Naive thymus-derived CD4-positive, alpha-beta T cell (primary cell): ENCODE measurements at places on chromosomes 2 and 18. TPM values are rescaled to one million over a fixed set of nuclear protein-coding genes. Genes with fewer than 3 reads are reported as not detected.

CRYGD gene
- polyA plus RNA-seq: not detected

PXDN gene
- 1.3 TPM for polyA plus RNA-seq

DAPL1 gene
- not detected for polyA plus RNA-seq

TNS1 gene
- polyA plus RNA-seq: not detected

SP3 gene
- 108 TPM for polyA plus RNA-seq

LYPD6 gene
- polyA plus RNA-seq: not detected

ASIC4 gene
- polyA plus RNA-seq: not detected

NT5C1B gene
- 0.50 TPM for polyA plus RNA-seq

GRCh38 chr2:174444761-174445160 lies 42.1 kb downstream of the GPR155 start:
- no peak for DNase-seq
- H3K36me3 ChIP-seq: peaks cover 30% of the 10 kb centered on the region
- no peak overlapping the region for H3K4me3 ChIP-seq

DNA sequence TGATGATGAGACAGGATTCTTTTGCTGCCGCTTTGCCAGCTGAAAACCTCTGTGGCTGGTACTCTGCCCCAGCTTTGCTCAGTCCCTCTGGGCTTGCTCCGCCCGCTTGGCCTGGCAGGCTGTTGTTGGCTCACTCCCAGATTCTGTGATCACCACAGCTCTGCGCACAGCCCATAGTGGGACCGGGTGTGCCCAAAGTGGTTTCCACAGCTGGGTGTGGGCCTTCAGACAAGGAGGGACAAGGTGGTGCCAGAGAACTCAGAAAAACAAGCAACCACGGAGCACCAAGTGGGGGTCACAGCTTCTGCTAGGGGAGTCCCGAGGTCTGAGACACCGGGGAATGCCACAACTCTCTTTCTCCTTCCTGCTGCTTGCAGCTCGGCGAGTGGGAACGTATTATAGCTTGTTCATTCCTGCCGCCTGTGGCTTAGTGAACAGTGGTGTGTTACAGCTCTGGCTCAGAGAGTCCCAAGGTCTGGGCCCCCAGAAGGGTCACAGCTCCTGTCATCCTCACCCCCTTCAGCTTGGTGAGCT lies 9.2 kb upstream of the KYNU start:
- DNase-seq: no peak
- no peak overlapping the region for H3K4me3 ChIP-seq
- no peaks in the 10 kb centered on the region for H3K27me3 ChIP-seq

- peak overlapping the region; percentile 74 for H3K27ac ChIP-seq
- peaks cover 4% of the 10 kb centered on the region for H3K4me1 ChIP-seq
- DNase-seq: no peak
- peak overlapping the region; percentile 86 for H3K4me3 ChIP-seq
- no peaks in the 10 kb centered on the region for H3K27me3 ChIP-seq
These were observed 569 bp downstream of the TMX3 start for GRCh38 chr18:68714366-68714711.

GRCh38 chr2:112465382-112465781 lies 16.6 kb upstream of the TTL start:
- H3K27ac ChIP-seq: no peak overlapping the region
- no peak for DNase-seq
- H3K27me3 ChIP-seq: no peaks in the 10 kb centered on the region
- no peaks in the 10 kb centered on the region for H3K4me1 ChIP-seq

DNA sequence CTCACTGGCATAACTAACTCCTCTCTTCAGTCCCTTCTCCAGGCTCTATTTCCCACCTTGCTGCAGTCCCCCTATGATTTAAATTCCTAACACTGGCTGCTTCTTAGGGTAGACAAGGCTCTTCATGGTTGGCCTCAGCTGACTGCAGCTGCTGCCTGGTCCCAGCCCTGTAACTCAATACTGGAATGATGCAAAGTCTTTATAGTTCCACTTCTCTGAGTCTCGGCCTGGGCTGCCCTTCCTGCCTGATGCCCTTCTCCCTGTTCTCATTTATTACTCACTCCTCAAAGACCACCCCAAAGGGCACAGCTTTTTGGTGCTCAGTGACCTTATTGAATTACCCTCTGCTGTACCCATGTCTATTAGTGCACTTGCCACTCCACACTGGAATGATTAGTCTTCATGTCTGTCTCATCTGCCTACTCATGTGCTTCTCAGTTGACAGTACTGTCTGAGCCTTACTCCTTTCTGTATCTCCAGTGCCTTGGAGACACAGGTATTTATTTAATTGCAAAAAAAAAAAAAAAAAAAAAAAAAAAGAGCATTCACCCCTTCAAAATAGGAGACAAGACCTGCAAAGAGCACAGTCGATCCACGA lies 199.4 kb upstream of the REV1 start:
- H3K36me3 ChIP-seq: no peaks in the 10 kb centered on the region
- no peak for DNase-seq
- H3K27me3 ChIP-seq: no peaks in the 10 kb centered on the region
- no peaks in the 10 kb centered on the region for H3K4me1 ChIP-seq

- H3K27me3 ChIP-seq: no peaks in the 10 kb centered on the region
- H3K27ac ChIP-seq: no peak overlapping the region
- H3K36me3 ChIP-seq: peaks cover 6% of the 10 kb centered on the region
- no peaks in the 10 kb centered on the region for H3K4me1 ChIP-seq
- no peak overlapping the region for H3K4me3 ChIP-seq
These were observed 38.4 kb downstream of the EIF4E2 start for GRCh38 chr2:232588680-232589585.

DNA sequence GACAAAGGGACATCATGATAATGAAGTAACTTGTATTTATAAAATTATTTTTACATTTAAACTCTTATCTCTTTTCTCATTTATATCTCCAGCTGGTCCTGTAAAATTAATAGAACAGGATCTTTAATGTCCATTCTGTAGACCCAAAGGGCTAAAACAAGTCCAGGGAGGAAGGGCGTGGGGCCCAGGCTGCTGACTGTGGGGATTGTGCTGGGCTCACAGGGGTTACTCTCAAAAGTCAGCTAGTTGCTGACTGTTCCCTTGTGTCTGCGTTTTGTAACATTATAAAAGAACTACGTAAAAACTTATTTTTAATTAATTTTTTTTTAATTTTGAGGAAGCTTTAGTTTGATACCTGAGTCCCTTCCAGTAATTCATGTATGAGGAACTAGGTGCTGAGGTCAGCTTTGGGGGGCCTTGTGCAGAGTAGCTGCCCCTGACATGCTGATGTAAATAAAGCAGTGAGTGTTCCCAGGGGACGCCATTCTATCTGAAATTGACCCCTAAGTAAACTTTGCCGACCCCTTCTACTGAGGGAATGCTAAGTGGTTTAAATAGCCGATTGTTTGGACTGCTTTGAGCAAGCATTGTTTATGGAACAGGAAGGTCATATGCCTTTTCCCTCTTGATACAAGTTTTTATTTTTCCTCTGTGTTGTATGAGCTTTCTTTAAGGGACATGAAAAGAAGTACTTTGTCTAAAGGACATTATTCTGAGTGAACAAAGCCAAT lies 56.4 kb downstream of the MERTK start:
- no peaks in the 10 kb centered on the region for H3K36me3 ChIP-seq
- no peak overlapping the region for H3K4me3 ChIP-seq
- DNase-seq: no peak
- no peak overlapping the region for H3K27ac ChIP-seq
- H3K4me1 ChIP-seq: no peaks in the 10 kb centered on the region

DNA sequence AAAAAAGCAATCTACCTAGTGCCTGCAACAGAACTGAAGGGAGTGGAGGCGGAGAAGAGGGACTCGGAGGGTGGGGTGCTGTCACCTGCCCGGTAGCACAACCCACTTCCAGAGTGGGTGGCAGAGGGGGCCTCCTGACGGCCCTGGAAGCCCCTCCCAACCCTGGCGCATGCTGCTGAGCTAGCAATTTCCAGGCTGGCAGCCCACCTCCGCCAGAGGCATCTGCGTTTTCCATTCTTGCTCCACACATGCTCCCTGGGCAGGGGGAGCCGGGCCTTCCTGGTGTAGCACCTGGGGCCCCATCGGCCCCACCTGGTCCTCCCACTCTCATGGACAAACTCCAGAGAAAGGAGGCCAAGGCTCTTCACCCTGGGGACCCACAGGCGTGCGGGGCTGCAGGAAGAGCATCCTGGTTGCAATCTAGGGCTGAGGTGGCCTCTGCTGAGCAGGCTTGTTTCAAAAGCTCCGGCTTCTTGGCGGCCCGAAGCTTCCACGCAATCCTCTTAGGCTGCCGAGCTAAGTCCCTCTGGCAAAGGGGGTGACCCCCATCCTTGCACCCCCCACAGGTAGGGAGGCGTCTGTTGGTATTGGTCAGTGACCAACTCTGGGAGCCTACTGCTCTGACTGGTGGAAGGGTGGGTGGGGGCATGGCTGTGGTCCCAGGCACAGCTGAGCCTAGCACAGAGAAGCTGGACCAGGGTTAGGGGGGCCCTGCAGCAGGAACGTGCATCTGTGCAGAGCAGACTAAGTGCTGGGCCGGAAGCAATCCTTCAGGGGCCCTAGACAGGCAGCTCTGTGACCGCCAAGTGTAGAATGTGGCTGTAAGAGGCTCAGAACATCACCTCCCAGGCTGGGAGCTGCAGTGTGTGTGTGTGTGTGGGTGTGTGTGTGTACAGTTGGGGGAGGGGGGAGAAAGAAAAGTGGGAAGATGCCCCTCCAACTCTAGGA lies 2.6 kb downstream of the HS6ST1 start:
- H3K4me3 ChIP-seq: peak overlapping the region; percentile 63
- H3K27me3 ChIP-seq: no peaks in the 10 kb centered on the region
- peaks cover 10% of the 10 kb centered on the region for H3K4me1 ChIP-seq
- no peak overlapping the region for H3K27ac ChIP-seq
- peaks cover 3% of the 10 kb centered on the region for H3K36me3 ChIP-seq
- DNase-seq: no peak

DNA sequence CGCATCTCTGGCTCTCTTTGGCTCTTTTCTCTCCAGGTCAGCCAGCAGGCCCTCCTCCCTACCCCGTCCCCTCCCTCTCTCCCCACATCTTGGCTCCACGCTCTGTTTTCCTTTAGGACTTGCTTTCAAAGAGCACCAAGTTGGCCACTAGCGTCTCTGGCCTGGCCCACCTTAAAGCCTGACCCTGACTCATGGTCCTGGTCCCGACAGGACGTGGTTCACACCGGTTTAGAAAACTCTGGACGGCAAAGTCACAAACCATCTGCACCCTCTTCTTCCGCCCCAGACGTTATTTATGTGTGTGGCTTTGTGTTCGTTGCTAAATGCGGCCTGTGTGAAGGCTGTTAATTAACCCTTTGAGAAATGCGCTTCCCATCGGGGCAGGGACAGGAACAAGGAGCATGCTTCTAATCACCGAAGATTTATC lies 169.0 kb upstream of the HAAO start:
- no peak for DNase-seq
- H3K4me3 ChIP-seq: no peak overlapping the region
- no peaks in the 10 kb centered on the region for H3K4me1 ChIP-seq
- H3K27me3 ChIP-seq: peaks cover 2% of the 10 kb centered on the region
- H3K27ac ChIP-seq: no peak overlapping the region

- no peak overlapping the region for H3K27ac ChIP-seq
- H3K4me1 ChIP-seq: no peaks in the 10 kb centered on the region
- H3K36me3 ChIP-seq: no peaks in the 10 kb centered on the region
- DNase-seq: no peak
- no peaks in the 10 kb centered on the region for H3K27me3 ChIP-seq
These were observed 84.1 kb upstream of the RGPD4 start for GRCh38 chr2:107742460-107743027.

DNA sequence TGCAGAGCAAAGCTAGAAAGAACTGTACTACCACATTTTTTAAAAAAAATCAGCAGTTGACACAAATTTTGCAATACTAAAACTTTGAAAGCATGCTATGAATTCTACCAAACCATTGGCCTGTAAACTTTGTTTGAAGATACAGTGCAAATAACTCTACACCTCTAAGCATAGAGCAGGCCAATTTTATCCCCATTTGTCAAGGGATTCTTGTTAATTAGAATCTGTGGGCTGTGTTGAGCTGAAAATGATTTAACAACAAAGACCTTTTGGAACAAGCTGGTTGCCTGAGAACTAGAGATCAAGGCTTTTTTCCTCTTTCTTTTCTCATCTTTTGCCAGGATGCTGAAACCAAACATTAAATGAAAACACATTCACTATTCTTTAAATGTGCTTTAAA lies 886.0 kb upstream of the CDH2 start:
- H3K4me3 ChIP-seq: no peak overlapping the region
- no peaks in the 10 kb centered on the region for H3K4me1 ChIP-seq
- no peak overlapping the region for H3K27ac ChIP-seq
- no peak for DNase-seq

- no peak overlapping the region for H3K4me3 ChIP-seq
- H3K36me3 ChIP-seq: no peaks in the 10 kb centered on the region
- DNase-seq: no peak
- H3K27me3 ChIP-seq: no peaks in the 10 kb centered on the region
- no peaks in the 10 kb centered on the region for H3K4me1 ChIP-seq
These were observed 25.2 kb upstream of the GPR55 start for GRCh38 chr2:230949966-230950873.

DNA sequence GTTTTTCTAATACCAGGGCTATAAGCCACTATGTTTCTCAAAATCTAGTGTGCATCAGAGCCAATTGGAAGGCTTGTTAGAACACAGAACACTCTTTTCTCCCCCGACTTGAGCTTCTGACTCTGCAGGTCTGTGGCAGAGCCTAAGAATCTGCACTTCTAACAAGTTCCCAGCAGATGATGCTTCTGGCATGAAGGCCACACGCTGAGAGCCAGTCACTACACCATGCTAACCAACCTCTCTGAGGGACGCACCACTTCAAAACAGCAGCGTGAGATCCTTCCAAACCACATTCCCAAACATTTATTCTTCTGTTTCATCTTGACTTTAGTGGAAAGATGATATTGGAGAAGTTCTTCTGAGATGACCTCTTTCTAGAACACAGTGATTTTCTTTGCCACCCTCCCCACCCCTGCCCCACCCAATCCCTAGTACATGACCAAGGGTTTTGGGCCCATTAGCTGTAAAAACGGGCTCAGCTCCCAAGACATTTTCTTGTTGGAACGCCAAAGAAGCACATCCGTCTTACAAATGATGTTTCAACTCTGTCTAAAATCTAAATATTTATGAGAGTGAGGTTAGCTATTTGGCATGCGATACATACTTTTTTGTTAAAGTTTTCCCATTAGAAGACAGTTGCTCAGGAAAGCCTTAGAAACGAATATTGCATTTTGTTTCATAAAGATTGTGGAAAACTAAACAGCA lies 391.9 kb downstream of the TMEM182 start:
- H3K36me3 ChIP-seq: no peaks in the 10 kb centered on the region
- H3K27me3 ChIP-seq: no peaks in the 10 kb centered on the region
- H3K4me1 ChIP-seq: no peaks in the 10 kb centered on the region
- H3K4me3 ChIP-seq: no peak overlapping the region
- H3K27ac ChIP-seq: no peak overlapping the region

- H3K4me1 ChIP-seq: no peaks in the 10 kb centered on the region
- H3K4me3 ChIP-seq: no peak overlapping the region
- H3K27ac ChIP-seq: no peak overlapping the region
- no peaks in the 10 kb centered on the region for H3K27me3 ChIP-seq
These were observed 90.1 kb upstream of the NEDD4L start for GRCh38 chr18:57953883-57954282.

DNA sequence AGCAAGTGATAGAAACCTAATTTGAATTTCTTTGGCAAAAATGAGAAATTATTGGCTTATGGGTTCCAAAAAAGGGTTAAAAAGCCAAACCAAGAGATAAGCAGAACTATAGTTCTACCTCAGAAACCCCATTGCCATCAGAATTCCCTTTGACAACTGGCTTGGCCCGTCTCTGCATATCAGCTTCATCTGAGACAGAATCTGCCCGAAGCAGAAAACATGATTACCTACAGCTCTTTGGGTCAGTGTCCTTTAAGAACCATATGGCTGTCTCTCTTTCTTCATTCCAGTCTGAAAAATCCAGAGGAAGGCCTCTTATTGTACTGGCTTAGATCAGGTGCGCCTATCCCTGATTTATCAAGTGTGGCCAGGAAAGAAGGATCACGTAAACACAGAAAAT lies 49.8 kb upstream of the AGPS start:
- H3K27me3 ChIP-seq: no peaks in the 10 kb centered on the region
- no peak overlapping the region for H3K4me3 ChIP-seq
- DNase-seq: no peak
